Keratinocyte (primary cell): ENCODE measurements at places on chromosomes 12 and 14.

- no peak overlapping the region for H3K27ac ChIP-seq
- H3K4me1 ChIP-seq: peaks cover 4% of the 10 kb centered on the region
- no peaks in the 10 kb centered on the region for H3K27me3 ChIP-seq
- H3K36me3 ChIP-seq: no peaks in the 10 kb centered on the region
Observed at GRCh38 chr12:54311051-54311450, 10.2 kb upstream of the NFE2 start.

- no peak for DNase-seq
- no peaks in the 10 kb centered on the region for H3K36me3 ChIP-seq
- no peaks in the 10 kb centered on the region for H3K27me3 ChIP-seq
- H3K4me3 ChIP-seq: no peak overlapping the region
- H3K27ac ChIP-seq: no peak overlapping the region
Observed at GRCh38 chr12:93540466-93540865, 32.0 kb upstream of the SOCS2 start.

GRCh38 chr12:72030277-72030676, 91.6 kb downstream of the TPH2 start:
- H3K36me3 ChIP-seq: no peaks in the 10 kb centered on the region

DNA sequence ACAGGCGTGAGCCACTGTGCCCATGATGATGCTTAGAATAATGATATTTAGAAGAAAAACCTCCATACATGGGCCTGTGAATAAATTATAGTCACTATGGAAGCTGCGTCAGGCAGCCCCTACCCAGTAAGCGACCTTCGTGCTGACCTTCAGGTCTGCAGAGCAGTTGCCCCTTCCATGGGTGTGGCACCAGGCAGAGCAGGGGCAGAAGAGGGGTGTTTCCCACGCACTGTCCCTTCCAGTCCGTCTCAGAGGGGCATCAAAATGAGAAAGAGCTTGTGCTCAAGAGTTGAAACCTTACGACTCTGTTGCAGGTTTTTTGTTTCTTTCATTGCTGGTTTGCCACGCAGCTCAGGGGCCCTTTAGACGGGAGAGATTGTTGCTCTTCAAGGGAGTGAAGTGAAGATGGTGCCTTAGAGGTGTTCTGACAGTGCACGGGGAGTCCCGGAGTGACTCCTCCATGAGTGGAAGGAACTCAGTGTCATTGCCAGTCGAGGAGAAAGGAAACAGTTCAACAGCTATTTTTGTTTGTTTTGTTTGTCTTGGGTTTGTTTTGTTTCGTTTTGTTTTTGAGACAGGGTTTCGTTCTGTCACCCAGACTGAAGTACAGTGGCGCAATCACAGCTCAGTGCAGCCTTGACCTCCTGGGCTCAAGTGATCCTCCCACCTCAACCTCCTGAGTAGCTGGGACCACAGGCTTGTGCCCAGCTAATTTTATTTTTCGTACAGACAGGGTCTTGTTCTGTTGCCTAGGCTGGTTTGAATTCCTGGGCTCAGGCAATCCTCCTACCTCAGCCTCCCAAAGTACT, 13.9 kb downstream of the CKB start:
- peaks cover 44% of the 10 kb centered on the region for H3K36me3 ChIP-seq
- no peaks in the 10 kb centered on the region for H3K27me3 ChIP-seq
- H3K4me1 ChIP-seq: peaks cover 15% of the 10 kb centered on the region
- DNase-seq: no peak

- no peak overlapping the region for H3K4me3 ChIP-seq
- H3K4me1 ChIP-seq: no peaks in the 10 kb centered on the region
- DNase-seq: no peak
- H3K36me3 ChIP-seq: no peaks in the 10 kb centered on the region
- H3K27me3 ChIP-seq: no peaks in the 10 kb centered on the region
Observed at GRCh38 chr14:55386037-55386808, 25.4 kb downstream of the ATG14 start.

DNA sequence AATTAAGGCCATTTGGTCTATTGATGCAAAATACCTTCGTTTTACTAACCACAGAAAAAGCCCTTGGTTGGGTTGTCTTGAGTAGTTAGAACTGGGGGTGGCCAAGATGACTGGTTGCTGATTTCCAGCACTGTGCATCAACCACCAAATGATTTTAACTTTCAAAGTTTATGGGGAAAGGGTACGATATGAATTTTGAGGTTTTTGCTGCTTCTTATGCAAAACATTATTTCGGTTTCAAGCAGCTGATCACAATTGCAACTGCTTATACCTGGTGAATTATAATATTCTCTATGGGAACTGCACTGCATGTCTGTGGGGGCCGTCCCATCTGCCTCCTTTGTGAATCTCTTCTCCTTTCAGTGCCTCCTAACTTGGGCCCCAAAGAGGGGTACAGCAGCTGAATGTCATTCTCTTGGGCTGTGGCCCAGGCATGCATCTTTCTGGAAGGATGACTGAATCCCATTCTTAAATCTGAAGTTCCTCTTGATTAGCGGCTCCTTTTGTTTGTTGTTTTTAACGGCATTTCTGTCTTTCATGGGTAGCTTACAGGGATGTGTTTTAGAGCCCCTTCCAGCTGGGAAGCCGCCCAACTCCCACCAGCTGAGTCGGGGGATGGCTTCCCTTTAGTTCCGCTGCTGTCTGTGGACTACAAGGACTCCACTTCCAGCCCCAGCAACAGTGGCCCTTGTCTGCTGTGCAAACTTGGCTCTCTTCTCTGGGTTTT, 479.8 kb downstream of the ZFP36L1 start:
- peaks cover 4% of the 10 kb centered on the region for H3K4me1 ChIP-seq
- no peaks in the 10 kb centered on the region for H3K36me3 ChIP-seq
- no peak overlapping the region for H3K27ac ChIP-seq
- no peak overlapping the region for H3K4me3 ChIP-seq
